ENCODE measurements at places on chromosomes 7 and 10.
A peak's percentile ranks its signal among the peaks of the same experiment; 100 is the strongest.

DNA sequence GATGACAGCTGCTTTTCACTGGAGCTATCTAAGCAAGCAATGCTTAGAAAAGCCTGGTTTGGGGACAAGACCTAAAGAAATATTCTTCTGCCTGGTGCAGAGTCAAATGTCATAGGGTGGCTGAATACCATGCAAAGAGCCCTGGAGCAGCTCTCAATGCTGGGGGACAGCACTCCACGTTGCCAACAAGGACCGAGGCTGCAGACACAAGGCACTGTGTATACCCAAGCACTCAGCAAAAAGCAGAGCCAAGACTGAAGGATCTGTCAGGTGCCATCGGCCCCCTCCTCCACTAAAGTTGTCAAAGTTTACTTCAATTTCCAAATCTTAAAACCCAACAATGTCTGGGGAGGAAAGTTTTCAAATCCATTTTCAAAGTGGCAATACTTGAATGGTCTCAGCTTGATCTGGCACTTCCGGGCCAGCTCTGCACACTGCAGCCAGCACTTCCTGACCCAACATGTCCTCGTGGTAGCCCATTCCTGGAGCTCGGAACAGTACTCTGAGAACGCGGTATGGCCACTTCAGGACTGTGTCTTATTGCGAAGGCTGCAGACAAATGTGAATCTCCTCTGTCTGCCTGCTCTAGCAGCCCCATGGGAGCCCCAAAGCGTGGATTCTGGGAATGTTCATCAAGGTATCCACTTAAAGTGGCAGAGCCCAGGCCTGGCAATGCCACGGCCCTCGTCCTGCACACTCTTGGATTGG, 191.8 kb downstream of the TNS3 start:
- no peak for DNase-seq

DNA sequence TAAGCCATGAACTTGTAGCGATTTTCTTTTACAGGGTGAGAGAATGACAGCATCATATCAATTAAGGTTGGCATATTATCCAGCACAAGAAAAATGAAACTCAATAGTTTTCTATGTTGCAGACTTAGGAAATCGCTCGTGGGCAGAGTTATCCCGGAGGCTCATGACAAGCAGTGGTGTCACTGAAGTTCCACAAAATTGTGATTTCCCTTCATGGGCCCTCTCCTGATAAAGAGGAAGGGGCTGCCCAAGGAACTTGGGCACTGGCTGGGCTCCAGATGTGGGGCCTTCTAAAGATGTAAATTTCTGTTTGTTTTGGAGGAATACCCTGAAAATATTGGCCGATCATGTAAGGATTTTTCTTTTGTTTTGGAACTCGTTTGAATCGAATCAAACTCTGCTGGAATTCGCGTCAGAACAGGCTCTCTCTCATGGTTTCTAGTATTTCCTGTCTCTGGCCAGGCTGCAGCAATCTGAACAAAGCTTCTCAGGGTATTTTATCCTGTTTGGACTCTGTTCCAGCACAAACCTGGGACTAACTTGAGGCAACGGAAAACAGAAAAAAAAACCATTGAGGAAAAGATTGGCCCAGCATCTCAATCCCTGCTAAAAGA, 340.6 kb upstream of the NRP1 start:
- DNase-seq, result peak; percentile 14

- no peak for DNase-seq
These were observed 25.5 kb downstream of the VSIR start for GRCh38 chr10:71747551-71748523.

DNA sequence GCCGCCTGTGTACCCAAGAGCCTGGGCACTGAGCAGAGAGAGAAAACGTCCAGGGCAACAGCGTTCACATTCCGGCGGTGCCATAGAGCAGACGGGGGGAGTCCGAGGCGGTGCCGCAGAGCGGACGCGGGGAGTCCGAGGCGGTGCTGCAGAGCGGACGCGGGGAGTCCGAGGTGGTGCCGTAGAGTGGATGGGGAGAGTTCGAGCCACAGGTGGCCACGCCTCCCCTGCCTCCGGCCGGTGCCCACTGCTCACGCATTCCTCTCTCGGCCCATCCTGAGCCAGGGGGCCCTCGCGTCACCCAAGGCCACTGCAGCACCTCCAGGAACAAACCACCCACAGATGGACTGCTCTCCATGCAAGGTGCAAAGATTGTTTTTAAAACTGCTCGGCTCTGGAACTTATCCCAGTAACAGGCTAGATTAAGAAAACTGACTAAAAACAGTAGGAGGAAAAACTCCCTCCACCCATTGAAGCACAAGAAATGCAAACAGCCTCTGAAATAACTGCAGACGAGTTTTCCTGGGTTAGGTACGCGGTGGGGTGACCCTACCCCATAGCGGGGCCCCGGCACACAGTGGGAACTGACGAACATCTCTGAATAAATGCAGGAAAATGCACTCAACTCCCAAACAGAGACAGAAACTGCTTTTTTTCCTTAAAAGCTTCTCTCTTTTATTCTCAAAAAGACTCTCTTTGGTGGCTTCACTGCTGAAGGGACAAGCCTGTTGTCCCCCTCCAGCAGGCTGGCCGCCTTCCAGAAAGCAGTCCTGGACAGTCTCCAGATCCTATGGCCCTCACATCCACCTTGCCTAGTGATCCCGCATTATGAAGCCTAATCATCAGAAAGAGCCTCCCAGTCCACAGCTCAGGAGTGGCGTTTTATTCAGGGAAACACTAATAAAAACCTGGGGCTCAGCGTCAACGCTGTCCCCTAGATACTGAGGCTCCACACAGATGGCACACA, 55.9 kb downstream of the DIP2C start:
- no peak for DNase-seq
